Stimulated activated CD4-positive, alpha-beta T cell treated with anti-CD3 and anti-CD28 coated beads, Interleukin-15, amount 100 ng/mL, for 1 hour (primary cell): ENCODE measurements at places on chromosomes 3 and 15.

DNA sequence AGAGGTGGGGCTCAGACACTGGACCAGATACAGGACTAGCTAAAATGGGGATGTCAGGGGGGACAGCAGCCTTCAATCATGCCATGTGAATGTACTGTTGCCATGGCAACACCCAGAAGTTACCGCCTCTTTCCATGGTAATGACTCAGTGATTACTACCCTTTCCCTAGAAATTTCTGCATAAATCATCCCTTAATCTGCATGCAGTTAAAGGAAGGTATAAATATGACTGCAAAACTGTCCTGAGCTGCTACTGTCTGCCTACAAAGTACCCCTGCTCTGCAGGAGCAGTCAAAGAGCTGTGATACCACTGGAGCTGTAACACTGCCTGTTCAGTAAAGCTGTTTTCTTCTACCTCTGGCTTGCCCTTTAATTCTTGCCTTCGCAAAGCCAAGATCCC lies 168.2 kb downstream of the PEAK1 start:
- no peak for DNase-seq

GRCh38 chr3:197446700-197447056 lies 109.1 kb downstream of the BDH1 start:
- no peak for DNase-seq

GRCh38 chr3:195253923-195254432 lies 17.0 kb downstream of the XXYLT1 start:
- no peak for DNase-seq

GRCh38 chr3:24047513-24047912 lies 102.4 kb downstream of the NR1D2 start:
- DNase-seq: no peak

GRCh38 chr3:128316481-128316891 lies 150.2 kb downstream of the DNAJB8 start:
- peak; percentile 18 for DNase-seq

- no peak for DNase-seq
These were observed 159.5 kb downstream of the C3orf70 start for GRCh38 chr3:184993394-184993793.

- DNase-seq: no peak
These were observed 6.4 kb downstream of the TLR9 start for GRCh38 chr3:52218937-52219650.

GRCh38 chr15:96273317-96274086 lies 57.0 kb upstream of the NR2F2 start:
- DNase-seq: no peak

GRCh38 chr3:184361532-184361931 lies at the start of the genes CLCN2 and POLR2H:
Gene CLCN2 (minus strand): TSS chr3:184361605. CDS start chr3:184361479, 126 bp downstream.
Gene POLR2H (plus strand): TSS chr3:184361710. CDS start chr3:184363493, 1,783 bp downstream.
- peak; percentile 19 for DNase-seq

GRCh38 chr3:52892625-52893311 lies 4.6 kb downstream of the STIMATE start:
- DNase-seq: no peak

- no peak for DNase-seq
These were observed 141.0 kb upstream of the ARHGEF26 start for GRCh38 chr3:153980252-153980590.

DNA sequence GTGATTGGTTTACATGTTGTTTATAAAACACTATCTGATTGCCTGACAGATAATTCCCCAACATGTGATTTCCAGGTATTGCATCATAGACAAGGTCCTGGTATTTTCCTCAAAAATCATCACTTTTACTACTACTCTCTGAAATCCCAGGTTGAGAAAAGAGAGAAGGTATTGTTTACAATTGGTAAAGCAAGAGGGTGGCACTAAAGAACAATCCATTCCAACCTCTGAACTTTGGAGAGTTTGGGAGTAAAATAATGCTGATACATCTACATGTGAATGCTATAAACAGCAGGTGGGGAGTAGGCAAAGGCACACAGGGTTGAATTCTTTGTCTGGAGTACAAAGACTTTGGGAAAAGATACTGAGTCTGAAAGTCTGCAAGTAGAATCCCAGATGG lies 134.2 kb downstream of the WDR72 start:
- no peak for DNase-seq

DNA sequence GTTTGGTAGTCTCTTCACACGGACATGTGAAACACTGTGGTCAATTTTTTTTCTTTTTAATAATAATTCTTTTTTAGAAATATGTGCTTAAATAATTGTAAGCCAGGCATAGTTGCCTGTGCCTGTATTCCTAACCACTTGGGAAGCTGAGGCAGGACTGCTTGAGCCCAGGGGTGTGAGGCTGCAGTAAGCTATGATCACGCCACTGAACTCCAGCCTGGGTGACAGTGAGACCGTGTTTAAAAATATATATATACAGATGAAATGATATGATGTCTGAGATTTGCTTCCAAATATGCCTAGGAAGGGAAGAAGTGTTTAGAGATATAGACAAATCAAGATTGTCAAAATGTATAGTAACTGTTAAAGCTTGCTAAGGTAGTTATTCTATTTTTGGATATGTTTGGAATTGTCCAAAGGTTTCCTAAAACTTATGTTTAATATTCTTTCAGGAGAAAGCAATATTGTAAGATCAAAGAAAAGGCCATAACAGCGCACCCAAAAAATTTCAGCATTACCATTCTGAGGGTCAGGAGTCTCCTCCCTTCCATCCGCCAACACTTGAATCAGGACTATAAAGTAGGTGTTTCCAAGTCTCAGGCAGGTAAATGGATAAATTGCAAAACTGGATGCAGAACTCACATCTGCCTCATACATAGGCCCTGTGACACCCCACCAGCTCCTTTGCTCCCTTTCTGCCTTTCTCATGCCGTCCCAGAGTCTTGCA lies 532 bp upstream of the SELENOT start:
- no peak for DNase-seq

DNA sequence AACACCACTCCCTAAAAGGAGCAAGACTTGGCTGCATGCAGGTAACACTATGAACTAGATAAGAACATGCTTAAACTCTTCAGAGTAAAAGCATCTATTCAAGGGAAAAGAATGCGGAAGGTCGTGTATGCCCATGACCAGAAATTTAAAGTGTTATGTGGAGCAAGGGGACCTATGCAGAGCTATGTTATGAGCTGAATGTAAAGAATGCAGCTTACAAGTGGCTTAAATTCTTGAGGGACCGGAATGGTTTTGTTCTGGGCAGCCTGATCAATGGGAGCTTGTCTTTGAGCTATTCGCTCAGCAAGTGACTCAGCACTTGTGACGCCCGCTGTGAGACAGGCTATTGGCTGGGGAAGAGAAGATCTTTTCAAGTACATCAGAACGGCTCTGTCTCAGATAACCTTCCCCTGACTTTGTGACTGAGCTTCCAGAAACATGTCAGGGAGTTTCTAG lies 367.5 kb upstream of the THBS1 start:
- DNase-seq: no peak
